ENCODE measurements at places on chromosomes 7 and 10.

DNA sequence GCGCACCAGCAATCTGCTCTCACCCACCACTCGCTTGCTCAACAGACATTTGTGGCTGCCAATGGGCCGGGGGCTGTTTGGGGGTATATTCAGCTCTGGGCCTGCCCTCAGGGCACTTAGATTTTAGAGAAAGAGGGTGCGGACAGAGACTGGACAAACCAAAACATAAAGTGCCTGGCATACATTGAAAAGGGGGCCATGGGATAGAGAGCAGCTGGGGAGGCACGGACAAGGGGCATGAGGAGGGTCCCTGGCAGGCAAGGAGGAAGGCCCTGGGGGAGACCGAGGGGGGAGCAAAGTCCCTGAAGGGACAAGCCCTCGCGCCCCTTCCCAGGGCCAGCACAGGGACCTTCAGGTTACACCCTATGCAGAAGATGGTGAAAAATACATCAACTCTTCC is 43.5 kb downstream of the CLRN3 start:
- no peak overlapping the region for H3K4me3 ChIP-seq
- H3K27me3 ChIP-seq: peaks cover 14% of the 10 kb centered on the region
- H3K27ac ChIP-seq: peak overlapping the region; percentile 43

- H3K4me3 ChIP-seq: no peak overlapping the region
- no peak for DNase-seq
- peaks cover 4% of the 10 kb centered on the region for H3K36me3 ChIP-seq
These were observed 45.2 kb downstream of the LRRC20 start for GRCh38 chr10:70337201-70337651.

DNA sequence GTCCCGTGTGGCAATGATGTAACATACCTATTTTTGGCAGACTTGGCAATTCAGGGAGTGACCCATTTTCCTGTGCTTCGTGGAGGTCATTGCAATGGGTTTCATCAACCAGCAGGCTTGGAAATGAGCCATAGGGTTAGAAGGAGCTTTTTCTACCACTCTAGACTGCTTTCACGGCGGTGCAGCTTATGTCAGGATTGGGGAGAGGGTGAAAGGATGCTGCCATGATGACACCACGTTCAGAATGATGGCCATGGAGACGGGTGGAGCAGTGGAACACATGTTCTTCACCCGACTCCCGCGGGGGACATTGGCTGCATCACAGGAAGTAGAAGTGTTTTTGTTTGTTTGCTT is 220.2 kb downstream of the EMX2 start:
- no peaks in the 10 kb centered on the region for H3K36me3 ChIP-seq
- H3K4me3 ChIP-seq: no peak overlapping the region
- DNase-seq: no peak
- peaks cover 16% of the 10 kb centered on the region for H3K27me3 ChIP-seq
- no peak overlapping the region for H3K27ac ChIP-seq

GRCh38 chr7:26081638-26082037 is 70.4 kb upstream of the NFE2L3 start:
- peaks cover 8% of the 10 kb centered on the region for H3K4me1 ChIP-seq
- no peak for DNase-seq
- peaks cover 5% of the 10 kb centered on the region for H3K36me3 ChIP-seq
- H3K4me3 ChIP-seq: no peak overlapping the region
- H3K27me3 ChIP-seq: peaks cover 45% of the 10 kb centered on the region

- H3K27ac ChIP-seq: peak overlapping the region; percentile 65
- H3K36me3 ChIP-seq: no peaks in the 10 kb centered on the region
- no peak for DNase-seq
- H3K4me3 ChIP-seq: no peak overlapping the region
These were observed 22.7 kb downstream of the SLC35G1 start for GRCh38 chr10:93916257-93917063.

DNA sequence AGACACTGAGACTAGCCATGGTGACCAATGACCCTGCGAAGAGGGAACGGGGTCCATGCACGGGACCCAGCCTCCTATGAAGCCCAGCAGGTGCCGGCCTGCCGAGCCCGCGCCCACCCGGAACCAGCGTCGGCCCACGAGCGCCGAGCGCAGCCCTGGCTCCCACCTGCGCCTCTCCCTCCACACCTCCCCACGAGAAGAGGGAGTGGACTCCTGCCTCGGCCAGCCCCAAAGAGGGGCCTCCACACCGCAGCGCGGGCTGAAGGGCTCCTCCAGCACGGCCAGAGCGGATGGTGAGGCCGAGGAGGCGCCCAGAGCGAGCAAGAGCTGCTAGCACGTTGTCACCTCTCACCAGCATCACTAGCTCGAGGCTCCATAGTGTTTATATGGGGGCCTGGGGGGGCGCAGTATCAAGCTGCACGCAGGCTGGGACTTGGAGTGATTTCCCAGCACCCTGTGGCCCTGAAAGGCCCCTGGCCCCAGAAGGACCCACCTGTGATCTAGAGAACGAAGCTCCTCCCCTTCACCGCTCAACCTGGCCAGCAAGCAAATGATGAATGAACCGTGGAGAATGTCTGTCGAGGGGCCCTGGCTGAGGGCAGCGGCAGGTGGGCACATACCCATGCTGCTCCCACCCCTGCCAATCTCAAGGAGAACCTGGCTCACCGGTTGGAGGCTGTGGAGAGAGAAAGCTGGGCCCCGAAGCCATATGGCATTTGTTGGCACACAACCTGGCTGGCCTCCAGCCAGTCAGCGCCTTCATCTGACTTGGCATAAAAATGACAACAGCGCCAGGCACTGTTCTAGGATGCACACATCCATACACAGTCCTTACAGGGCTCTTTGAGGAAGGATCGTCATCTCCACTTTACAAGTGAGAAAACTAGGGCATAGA is 30.7 kb downstream of the GHRHR start:
- DNase-seq: no peak
- H3K27ac ChIP-seq: no peak overlapping the region
- H3K27me3 ChIP-seq: peaks cover 11% of the 10 kb centered on the region
- no peak overlapping the region for H3K4me3 ChIP-seq
- H3K4me1 ChIP-seq: no peaks in the 10 kb centered on the region

GRCh38 chr7:145168427-145168826 is 332.6 kb upstream of the TPK1 start:
- no peak overlapping the region for H3K27ac ChIP-seq
- H3K4me1 ChIP-seq: no peaks in the 10 kb centered on the region
- no peak overlapping the region for H3K4me3 ChIP-seq
- H3K36me3 ChIP-seq: no peaks in the 10 kb centered on the region

- no peak overlapping the region for H3K27ac ChIP-seq
- no peaks in the 10 kb centered on the region for H3K27me3 ChIP-seq
- H3K36me3 ChIP-seq: peaks cover 14% of the 10 kb centered on the region
These were observed 93.0 kb upstream of the RSU1 start for GRCh38 chr10:16909961-16910792.

DNA sequence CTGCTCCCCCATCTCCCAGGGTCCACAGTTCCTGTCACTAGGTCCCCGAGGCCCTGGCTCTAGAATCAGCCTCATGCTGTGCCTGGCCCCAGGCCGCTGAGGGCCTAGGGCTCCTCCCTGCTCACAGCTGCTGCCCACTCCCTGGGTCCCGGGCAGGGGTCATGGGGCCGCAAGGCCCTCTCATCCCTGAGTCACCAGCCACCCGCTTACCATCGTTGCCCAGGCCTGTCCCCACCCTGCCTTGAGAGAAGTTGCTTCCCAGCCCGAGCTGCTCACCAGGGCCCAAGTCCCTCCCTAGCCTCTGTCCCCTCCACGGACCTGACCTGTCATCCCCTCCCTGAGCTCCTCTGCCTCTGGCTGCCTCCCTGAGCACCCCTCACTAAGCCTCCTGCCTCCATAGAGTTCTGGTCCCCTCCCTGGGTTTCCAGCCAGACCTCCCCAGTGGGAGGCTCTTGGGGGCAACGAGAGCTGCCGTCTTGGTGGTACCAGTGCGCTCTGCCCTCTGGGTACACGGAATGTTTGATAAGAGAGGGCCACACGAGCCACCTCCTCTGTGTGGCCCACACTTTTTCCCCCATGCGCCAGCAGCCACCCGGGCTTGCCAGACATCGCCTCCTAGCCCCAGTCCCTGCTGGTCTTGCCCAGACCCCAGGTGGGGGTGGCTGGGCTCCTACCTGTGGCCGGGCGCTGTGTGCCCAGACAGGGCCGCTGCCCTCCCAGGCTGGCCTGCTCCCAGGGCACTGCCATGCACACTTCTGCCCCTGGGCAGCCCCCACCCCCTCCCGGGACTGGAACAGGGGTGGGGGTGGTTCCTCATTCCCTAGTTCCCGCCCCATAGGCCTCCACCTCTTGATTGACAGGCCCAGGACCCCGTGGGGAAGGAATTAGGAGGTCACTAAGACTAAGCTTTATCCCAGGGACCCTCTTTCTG is 21.3 kb downstream of the MLXIPL start:
- H3K4me1 ChIP-seq: peaks cover 5% of the 10 kb centered on the region
- H3K27ac ChIP-seq: no peak overlapping the region
- H3K36me3 ChIP-seq: peaks cover 3% of the 10 kb centered on the region
- no peak for DNase-seq
- no peak overlapping the region for H3K4me3 ChIP-seq

DNA sequence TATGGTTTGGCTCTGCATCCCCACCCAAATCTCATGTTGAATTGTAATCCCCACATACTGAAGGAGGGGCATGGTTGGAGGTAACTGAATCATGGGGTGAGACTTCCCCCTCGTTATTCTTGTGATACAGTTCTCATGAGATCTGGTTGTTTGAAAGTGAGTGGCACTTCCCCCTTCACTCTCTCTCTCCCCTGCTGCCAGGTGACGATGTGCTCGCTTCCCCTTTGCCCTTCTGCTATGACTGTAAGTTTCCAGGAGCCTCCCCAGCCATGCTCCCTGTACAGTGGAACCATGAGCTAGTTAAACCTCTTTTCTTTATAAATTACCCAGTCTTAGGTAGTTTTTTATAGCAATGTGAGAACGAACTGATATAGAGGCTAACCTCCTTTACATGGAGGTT is 16.6 kb downstream of the PLPP4 start:
- no peaks in the 10 kb centered on the region for H3K36me3 ChIP-seq
- no peak for DNase-seq
- no peak overlapping the region for H3K4me3 ChIP-seq
- no peaks in the 10 kb centered on the region for H3K4me1 ChIP-seq
- no peak overlapping the region for H3K27ac ChIP-seq

- H3K4me1 ChIP-seq: peaks cover 6% of the 10 kb centered on the region
- H3K27me3 ChIP-seq: peaks cover 37% of the 10 kb centered on the region
- no peak for DNase-seq
- H3K36me3 ChIP-seq: peaks cover 5% of the 10 kb centered on the region
These were observed 127.9 kb downstream of the MARCHF5 start for GRCh38 chr10:92418891-92419290.

DNA sequence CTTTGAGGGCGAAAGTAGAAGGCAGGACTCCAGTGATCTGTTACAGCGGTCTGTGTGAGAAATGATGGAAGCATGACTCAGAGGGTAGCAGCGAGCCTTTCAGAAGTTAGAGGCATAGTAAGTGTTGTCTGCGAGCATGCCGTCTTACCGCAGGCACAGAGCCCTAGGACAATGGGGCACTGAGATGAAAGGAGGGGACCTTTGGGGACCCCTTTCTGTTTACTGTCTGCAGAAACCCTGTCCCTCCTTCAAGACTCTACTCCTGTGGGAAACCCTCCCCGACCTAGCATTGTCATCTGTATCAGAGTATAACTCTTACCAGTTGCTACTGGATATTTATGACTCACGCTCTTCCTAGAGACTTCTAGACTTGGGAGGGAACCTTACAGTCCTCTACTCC is 87.2 kb upstream of the AGK start:
- H3K4me1 ChIP-seq: no peaks in the 10 kb centered on the region
- no peaks in the 10 kb centered on the region for H3K36me3 ChIP-seq
- no peak for DNase-seq

- H3K27me3 ChIP-seq: no peaks in the 10 kb centered on the region
- no peak for DNase-seq
- H3K4me3 ChIP-seq: no peak overlapping the region
- H3K36me3 ChIP-seq: no peaks in the 10 kb centered on the region
- H3K4me1 ChIP-seq: no peaks in the 10 kb centered on the region
- H3K27ac ChIP-seq: no peak overlapping the region
These were observed 1064.9 kb downstream of the NXPH1 start for GRCh38 chr7:9498303-9498702.
